ENCODE measurements at places on chromosomes 12 and 14.

DNA sequence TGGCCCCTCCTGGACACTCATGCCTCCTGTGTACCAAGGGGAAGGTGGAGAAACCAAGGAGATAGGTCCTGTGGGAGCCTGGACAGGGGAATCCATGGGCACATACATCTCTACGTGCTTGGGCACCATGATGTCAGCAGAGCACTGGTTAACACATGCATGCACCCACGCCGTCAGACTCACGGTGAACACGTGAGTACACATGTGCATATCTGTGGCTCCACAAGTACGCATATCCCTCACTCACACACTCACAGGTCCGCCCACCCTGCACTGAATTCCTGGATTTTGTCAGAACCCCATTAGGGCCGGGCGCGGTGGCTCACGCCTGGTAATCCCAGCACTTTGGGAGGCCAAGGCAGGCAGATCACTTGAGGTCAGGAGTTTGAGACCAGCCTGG lies 29.1 kb upstream of the COX6A1 start:
- no peak for DNase-seq

- DNase-seq = peak; percentile 60
These were observed 574 bp downstream of the WNK1 start for GRCh38 chr12:752695-753610.

DNA sequence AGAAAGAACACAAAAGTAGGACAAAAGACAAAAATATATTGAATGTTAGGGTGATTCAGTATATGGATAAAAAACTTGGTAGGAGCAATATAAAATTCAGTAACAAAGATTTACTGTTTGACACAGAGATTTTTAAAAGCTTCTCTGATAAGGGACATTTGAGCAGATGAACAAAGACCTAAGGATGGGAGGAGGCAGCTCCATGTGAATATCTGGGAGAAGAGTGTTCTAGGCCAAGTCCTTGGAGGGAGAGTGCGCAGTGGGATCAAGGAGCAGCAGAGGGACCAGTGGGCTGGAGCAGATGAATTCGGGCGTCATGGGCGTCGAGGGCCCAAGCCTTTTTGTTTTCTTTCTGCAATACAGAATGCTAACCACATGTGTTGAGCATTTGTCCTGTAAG lies 174.4 kb downstream of the PRKCH start:
- DNase-seq = no peak

DNA sequence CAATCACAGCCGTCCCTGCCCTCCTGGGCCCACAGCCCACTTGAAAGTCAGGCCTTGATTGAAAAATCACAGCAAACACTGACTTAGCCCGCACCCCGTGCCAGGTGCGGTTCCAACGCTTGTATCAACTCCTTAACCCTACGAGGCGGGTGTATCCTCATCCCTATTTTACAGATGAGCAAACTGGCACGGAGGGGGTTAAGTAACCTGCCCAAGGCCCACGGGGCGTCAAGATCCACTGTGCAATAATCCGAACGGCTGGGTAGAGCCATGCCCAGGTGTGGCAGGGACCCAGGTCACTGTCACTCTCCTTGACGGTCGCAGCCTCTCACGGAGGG lies 583 bp downstream of the DNAH10 start:
- DNase-seq = no peak

- DNase-seq = no peak
These were observed 2.1 kb upstream of the CRIP2 start for GRCh38 chr14:105472486-105472991.

GRCh38 chr12:82708061-82708879 lies 21.6 kb downstream of the TMTC2 start:
- DNase-seq = peak; percentile 17

- DNase-seq = no peak
These were observed 23.8 kb downstream of the ST8SIA1 start for GRCh38 chr12:22310709-22311108.

DNA sequence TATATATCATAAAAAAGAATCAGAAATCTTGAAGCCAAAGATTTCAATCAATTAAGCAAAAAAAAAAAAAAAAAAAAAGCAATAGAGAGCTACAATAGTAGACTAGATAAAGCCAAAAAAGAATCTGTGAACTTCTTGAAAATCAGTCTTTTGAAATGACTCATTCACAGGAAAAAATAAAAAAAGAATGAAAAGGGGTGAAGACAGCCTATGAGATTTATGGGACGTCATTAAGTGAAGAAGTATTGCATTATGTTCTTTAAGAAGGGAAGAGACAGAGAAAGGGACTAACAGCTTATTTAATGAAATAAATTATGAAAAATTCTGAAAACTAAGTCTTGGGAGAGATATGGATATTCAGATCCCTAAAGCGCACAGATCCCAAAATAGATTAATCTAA lies 103.8 kb downstream of the ACSS3 start:
- DNase-seq = no peak

GRCh38 chr12:34190054-34190453 lies 167.8 kb downstream of the ALG10 start:
- no peak for DNase-seq
